ENCODE measurements at places on chromosomes 4 and X.

DNA sequence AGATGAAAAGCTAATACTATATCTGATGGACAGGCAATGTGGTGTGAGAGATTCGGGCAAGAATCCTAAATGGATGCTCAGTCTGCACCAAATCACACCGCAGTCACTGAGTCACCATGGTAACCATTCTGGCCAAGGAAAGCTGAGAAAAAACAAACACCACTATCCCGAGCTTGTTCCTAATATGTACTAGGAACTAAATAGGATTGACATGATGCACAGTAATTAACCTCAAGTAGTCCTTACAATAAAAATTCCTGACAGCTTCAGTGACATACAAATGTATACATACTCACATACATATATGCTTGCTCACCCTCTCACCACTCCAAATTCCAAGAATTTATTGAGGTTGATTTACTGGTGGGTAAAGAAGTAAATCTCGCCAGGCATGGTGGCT is 1.1 kb upstream of the RAB40A start:
- no peak for DNase-seq

GRCh38 chrX:123424546-123424945 is 240.5 kb downstream of the GRIA3 start:
- no peak for DNase-seq

DNA sequence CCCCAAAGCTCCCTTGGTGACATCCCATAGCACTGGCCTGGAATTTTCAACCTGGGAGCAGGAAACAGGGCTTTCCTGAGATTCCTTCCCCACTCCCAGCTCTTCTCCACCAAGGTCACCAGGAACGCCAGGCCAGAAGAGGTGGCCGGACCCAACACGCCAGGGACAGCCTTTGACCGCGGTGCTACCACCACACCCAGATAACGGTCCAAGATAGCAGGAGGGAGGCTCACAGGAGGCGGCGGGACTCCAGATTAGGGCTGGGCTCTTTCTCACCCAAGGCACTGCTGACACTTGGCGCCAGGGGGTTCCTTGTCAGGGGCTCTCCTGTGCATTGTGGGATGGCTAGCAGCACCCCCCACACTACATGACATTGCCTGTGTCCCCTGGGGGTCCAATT is 22.9 kb downstream of the ZFYVE28 start:
- DNase-seq, result no peak

DNA sequence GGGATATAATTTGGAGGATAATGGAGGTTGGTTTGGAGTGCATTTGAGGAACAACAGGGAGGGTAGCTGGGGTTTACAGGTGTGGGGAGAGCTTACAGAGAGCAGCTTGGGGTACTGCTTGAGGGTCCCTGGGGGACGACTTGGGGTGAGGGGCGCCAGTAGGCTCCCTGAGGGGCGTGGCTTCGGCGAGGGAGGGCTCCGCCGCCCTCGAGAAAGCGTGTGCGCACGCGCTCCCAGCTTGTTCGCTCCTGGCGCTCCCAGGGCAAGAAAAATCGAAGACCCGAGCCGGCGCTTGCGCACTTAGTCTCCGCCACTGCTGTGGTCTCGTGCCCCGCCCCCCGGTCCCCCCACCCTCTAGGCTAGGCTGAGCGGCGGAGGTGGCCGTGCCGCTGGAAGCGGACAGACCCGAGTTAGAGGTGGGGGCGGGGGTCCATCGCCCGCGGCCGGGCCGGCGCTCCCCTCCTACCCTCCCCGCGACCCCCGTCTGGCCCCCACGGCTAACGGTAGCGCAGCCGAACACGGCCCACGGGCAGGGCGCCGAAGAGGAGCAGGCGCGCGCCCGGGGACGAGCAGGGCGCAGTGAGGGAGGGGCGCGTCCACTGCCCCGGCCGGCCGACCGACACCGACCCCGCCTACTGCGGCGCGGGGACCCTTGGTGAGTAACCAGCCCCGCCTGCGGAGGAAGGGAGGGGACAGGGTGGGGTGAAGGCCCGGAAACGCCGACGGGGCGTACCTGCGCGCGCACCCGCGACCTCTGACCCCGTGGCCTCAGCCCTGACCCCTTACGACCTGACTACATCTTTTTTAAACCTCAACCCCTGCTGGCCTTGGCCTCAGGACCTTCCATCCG is 5.4 kb upstream of the CCDC120 start:
- DNase-seq, result peak; percentile 70

DNA sequence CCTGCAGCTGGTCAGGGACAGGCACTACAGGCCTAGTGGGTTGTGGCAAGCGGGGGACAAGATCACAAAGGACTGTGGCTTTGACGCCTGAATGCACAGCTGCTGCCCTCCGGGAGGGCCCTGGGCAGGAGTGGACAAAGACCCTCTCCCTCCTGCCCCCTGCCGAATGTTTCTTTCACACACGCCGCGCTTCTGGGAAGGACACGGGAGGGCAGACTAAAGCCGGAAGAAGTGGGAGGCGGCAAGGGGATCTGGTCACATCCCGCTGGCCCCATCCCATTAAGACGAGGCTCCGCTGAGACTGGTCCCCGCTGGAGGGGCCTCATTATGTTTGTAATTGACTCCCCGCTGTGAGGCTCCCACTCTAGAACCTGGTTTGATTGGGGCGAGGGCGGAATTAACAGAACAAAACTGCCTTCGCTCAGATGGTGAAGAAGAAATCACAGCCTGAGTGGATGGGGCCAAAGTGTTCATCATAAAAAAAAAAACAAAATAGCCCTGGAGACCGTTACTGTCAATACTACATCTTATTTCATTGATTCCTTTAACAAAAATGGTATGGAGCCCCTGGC is 37.8 kb upstream of the PSAPL1 start:
- DNase-seq, result no peak

- no peak for DNase-seq
Measured at GRCh38 chr4:71406459-71406963, 67.7 kb downstream of the SLC4A4 start.

DNA sequence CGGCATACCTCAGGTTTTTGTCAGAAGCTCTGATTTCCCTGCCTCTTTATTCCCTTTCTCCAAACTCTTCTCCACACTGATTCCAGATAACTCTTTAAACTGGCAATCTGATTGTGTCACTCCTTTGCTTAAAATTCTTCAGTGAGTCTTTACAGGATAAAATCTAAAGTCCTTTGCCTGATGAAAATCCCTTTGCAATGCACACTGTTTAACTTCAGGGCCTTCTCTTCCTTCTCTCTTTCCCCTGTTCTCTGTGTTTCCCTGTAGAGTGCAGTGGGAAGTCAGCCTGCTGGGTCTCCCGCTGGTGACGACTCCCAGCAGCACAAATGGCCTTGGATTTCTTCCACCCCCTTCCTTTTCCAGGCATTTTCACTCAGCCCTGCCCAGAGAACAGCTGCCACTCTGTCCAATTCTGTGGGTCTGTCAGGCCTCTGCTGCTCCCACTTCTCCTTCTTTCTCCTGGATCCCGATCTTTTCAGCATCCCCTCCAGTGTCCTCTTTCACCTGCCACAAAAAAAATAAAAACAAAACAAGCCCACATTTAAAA is 189.9 kb upstream of the NWD2 start:
- no peak for DNase-seq

DNA sequence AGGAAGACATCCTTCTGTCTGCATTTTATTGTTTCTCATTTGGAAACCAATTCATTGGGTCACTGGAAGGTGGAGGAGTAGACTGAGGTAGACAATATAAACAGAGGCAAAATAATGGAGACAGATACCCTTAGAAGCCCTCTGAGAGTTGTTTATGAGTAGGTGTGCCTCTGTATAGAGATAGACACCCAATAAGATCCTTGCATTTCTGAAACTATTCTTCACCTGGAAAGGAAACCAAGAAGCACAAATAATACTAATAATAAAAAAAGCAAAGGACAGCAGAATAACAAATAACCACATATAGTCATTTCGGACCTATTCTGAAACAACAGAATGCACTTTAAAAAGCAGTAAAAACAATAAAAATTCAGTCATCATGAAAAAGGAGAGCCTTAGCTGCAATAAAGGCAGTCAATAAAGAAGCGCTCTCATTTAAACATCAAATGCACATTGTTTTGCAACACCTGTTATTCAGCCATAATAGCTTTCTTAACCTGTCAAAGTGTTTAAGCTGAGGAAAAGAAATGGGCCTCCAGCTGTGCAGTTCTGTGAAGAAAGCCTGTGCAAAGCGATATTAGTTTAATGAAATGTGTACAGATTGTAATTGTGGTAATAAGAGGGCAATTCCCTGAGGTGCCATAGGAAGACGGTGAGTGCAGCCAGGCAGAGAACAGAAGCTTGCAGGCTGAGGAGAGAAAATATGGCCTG is 904.2 kb downstream of the STPG2 start:
- DNase-seq, result no peak

DNA sequence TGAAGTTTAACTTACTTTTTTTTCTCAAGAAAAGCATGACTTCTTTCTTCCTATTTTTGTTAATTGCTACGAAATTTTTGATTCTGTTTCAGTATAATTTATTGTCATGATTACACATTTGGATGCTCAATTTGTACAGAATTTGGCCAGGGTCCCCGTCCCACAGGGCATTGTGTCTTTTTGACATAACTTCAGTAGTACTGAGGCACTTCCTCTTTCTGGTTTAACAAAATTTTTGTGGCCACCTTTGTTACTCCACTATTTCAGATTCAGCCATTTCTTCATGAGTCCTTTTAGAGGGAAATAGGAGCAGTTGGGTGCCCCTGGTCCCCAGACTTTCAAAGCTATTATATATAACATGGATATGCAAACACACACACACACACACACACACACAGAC is 1248.7 kb downstream of the PCDH7 start:
- no peak for DNase-seq

DNA sequence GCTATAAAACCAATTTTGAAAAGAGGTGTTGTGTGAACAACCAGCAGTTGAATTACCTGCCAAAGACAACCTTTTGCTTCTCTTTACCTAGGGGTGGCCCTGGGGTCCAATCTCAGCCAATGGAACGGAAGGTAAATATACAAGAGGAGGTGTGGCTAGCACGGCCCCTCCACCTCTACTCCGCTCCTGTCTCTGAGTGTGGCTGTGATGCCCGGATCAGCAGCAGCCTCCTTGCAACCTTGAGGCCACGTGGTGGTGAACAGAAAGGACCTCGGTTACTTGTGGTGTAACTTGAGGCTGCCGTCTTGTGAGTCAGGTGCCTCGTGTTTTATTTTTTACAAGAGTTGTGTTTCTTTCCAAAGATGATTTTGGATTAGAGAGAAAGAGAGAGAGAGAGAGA is 121.5 kb upstream of the PPP2R3B start:
- DNase-seq, result no peak

DNA sequence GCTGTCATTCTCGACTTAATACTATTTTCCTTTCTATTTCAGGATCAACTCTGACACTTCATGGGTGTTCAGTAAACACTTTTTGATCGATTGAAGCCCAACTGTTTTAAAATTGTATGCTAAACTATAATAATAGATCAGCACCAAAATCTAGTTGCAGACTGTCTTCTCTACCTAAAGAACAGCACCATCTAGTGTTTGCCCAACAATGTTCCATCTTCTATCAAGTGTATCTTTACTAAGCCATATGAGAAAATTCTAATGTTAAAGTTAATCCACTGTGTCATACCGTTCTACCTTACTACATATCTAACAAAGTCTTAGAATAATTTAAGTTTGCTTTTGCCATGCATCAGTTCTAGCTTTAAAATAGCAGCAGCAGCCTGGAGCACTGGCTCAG is 113.0 kb upstream of the PRDX4 start:
- DNase-seq, result peak; percentile 11

DNA sequence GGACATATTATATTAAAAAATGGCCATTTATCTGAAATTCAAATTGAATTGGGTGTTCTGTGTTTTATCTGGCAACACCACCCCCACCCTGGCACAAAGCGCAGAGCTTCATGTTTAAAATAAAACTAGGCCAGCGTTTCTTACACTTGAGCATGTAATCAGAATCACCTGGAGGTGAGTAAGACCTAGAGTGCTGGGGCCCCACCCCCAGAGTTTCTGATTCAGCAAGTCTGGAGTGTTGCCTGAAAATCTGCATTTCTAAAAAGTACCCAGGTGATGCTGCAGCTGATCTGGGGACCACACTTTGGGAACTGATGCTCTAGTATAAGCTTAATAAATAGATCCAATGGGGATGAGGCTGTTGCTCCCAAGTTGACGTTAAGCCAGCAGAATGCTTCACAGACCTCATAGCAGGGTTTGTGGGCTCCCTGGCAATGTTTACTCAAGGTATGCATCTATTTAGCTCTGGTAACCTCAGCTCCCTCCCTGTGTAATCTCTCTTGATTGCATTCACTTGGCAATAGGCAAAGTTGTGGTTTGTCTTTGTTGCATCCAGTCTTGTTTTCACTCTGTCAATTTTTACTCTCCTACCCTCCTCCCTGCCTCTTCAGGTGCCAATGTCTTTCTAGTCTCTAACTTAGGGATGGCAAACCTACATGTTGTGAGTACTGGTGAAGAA is 99.8 kb upstream of the TEX13D start:
- no peak for DNase-seq

- DNase-seq, result no peak
Measured at GRCh38 chrX:77436682-77437081, 10.5 kb upstream of the FGF16 start.

DNA sequence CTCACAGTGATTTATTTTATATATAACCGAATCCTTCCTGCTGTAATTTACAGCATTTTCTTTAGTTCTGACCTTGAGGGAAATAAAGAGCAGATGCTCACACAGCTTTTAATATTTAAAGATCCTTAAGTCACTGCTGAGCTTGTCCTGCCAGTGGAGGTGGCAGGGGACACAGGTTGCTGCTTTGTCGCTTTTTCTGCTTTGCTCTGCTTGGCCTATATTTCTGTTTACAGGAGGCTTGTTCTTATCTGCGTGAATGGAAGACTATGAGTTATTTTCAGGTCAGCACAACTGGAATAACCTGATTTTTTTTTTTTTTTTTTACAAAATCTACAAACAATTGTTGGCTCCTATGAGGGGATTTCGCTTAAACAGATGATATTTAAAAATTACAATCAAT is 2.3 kb downstream of the TXK start:
- DNase-seq, result no peak

DNA sequence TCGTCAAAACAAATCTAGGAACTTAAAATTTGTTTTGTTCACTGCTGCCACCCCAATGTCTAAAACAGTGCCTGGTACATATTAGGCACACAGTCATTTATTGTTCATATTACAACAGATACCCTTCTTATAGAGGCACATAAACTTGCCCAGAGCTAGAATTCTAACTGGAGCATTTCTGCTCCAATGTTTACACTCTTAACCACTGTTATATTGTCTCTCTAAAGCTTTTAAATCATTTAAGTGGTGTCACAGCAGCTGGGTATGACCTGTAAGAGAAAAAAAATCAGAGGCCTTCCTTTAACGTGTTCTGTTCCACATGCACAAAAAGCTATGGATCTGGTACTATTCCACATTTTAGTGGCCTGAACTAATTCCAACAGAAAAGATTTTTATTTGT is 3.0 kb downstream of the UBE2D3 start:
- no peak for DNase-seq

- DNase-seq, result no peak
Measured at GRCh38 chr4:182339221-182339641, 96.0 kb downstream of the TENM3 start.

All from NT2/D1 (cell line).